ENCODE measurements at places on chromosomes 6 and 20.

GRCh38 chr20:41089555-41089954 lies 47.8 kb upstream of the PLCG1 start:
- no peak for DNase-seq

- DNase-seq: no peak
Observed at GRCh38 chr6:34602318-34603111, 46.4 kb upstream of the SPDEF start.

DNA sequence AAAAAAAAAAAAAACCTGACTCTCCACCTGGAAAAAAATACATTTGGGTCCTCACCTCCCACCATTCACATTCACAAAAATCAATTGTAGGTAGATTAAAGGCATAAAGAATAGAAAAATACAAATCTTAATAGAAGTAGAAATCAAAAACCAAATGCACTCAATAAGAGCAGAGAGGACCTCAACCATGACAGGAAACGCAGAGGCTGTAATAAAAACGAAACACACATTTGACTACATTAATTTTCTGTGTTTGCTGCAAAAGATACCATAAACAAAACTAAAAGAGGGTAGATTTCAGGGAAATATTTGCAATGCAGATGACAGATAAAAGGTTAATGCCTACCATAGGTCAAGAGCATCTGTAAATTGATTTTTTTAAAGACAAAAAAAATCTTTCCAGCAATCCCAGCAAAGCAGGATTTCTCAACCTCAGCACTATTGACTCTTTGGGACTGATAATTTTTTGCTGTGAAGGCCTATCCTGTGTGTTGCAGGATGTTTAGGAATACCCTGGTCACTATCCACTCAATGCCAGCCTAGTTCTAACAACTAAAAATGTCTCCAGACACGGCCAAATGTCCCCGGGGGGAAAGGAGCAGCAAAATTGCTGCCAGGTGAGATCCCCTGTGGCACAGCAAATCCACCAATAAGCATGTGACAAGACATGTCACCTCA lies 9.1 kb downstream of the ETV7 start:
- DNase-seq: no peak

DNA sequence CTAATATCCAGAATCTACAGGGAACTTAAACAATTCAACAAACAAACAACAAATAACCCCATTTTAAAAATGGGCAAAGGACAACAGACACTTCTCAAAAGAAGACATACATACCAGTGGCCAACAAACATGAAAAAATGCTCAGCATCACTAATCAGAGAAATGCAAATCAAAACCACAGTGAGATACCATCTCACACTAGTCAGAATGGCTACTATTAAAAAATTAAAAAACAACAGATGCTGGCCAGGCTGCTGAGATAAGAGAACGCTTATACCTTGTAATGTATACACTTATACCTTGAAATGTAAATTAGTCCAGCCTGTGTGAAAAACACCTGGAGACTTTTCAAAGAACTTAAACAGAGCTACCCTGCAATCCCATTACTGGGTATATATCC lies 166.8 kb downstream of the IBTK start:
- no peak for DNase-seq

- DNase-seq: no peak
Observed at GRCh38 chr6:29791162-29791561, 36.5 kb upstream of the HLA-G start.

DNA sequence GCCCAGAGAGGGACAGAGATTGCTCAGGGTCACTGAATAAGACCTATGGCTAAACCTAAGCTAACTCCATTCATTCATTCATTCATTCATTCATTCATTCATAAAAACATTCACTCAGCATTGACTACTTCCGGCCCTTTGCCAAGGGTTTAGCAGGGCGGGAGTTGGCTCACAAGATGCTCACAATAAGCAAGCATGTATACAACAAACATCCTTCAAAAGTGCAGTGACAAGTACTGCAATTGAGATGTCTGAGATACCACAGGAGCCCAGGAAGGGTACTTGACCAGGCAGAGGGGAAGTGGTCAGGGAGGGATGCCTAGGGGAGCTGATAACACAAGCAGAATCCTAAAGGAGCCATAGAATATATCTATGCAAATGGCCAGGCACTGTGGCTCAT lies 18.2 kb upstream of the KIAA1755 start:
- no peak for DNase-seq

GRCh38 chr6:63975699-63976098 lies 340.1 kb downstream of the PHF3 start:
- no peak for DNase-seq

DNA sequence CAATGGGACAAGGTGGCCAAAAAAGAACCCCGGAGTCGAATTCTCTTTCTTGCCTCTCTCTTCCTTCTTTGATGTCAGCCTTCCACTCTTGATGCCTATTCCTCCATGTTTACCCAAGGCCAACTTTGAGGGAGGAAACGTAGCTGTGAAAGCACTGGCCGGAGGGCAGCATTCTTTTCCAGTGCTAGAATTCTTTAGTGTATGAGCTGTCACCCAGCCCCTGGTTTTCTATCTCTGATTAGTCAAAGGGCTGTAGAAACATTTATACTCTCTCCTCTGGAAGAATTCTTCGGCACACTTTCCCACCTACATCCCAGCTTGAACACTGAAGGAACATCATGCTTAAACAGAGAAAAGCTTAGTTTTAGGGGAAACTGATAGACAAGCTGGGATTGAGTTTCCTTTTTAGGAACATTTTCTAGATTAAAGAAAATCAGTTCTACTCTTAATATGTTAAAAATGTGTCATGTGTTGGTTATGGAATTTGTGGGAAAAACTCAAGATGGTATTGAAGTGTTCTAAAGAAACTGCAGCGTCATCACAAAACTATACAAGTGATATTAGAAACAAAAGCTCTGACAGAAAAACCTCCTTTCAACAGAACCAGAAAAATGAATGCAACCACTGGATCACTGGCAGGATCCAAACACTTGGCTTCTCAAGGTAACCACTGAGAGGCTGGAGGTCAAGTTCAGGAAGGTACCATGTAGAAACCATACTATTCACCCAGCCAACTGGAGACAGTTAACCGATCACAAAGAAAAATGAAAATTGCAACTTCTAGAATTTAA lies 20.7 kb upstream of the UTRN start:
- DNase-seq: peak; percentile 79

DNA sequence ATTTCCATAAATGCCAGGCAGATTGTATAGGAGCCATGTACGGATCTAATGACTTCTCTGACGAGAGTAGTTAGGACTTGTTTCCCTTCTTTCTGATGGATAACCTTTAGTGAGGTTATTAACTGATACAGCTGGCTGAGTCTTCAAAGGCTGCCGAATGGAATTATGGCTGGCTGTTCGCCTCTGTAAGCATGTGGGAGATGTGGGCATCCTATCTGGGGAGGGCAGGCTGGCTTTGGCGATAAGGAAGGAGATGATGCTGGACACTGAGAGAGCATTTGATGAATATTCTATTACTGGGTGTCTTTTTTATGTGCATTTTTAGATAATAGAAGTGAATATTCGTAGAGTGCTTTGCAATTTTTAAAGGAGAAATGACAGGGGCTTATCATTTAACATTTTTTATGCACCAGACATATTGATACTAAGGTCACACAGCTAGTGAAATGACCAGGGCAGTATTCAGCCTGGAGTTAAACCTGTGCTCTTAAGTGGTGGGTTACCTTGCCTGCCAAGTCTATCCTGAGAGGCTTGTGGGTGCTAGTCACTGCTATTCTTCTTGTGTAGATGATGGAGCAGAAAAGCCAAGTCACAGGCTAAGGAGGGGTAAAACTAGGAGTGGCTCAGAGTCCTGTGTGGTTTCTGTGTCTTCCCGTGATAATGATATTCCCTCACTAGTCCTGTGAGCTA lies 3.1 kb downstream of the PBOV1 start:
- DNase-seq: no peak

All from fibroblast of mammary gland (primary cell).